ENCODE measurements at places on chromosomes 3 and 15.

- DNase-seq, result no peak
Measured at GRCh38 chr3:186929186-186929585, 1.1 kb upstream of the ST6GAL1 start.

DNA sequence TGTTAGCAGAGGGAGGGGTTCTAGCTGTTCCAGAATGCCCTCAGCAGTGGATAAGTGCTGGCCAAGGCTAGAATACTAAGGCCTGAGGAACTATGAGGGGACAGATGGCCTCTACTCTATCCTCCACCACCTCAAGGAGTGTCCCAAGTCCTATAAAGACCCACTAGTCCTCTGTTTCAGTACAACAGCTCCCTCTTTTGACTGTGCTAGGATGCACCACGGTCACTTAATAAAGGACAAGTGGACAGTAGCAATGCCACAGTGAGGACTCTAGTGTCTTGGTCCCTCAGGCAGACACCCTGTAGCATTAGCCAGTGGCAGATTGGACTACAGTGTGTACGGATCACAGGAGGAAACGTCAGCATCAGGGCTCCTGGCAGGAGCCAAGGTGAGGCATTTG, 171.8 kb upstream of the PROK2 start:
- no peak for DNase-seq

GRCh38 chr15:40843885-40844695, at the start of gene SPINT1:
Gene SPINT1, plus strand, starts transcription at chr15:40844048. Its CDS starts 507 bp downstream, at chr15:40844555.
- DNase-seq, result no peak

- no peak for DNase-seq
Measured at GRCh38 chr15:39856357-39856756, 63.7 kb downstream of the GPR176 start.

DNA sequence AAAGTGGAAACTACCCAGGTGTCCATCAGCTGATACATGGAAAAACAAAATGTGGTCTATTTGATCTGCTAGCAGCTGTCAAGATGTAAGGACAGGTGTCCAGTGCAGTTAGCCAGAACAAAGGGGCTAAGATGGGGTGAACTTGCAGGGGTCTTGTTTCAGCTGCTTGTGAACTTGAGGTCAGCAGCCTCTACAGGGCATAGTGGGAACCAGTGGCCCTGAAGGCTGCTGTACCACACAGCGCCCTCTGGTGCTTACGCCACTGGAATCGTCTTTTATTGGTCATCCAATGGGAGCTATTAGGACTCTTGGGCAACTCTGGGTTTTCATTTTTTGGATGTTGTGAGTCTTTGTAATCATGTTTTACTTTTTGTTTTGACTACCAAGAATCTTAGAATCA, 62.2 kb upstream of the CTSH start:
- DNase-seq, result no peak

DNA sequence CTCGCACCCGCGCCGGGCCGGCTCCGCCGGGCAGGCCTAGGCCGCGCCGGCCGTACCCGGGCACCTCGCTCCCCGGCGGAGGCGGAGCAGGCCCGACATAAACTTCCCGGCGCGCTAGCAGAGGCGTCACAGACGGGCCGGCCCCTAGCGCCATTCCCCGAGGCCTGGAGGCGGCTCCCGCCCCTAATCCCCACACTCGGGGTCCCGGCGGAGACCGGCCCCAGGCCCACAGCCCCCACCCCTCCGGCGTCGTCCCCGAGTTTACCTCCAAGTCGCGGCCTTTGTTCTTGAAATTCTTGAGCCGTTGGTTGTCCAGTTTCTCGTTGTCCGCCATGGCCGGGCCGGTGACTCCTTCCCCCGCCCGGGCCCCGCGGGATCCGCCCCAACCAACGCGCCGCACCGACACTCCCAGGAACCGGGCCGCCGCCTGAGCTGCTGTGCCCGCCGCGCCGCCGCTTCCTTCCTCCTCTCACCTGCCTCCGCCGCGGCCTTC, 376 bp downstream of the KPNA4 start:
- DNase-seq, result peak; percentile 76

DNA sequence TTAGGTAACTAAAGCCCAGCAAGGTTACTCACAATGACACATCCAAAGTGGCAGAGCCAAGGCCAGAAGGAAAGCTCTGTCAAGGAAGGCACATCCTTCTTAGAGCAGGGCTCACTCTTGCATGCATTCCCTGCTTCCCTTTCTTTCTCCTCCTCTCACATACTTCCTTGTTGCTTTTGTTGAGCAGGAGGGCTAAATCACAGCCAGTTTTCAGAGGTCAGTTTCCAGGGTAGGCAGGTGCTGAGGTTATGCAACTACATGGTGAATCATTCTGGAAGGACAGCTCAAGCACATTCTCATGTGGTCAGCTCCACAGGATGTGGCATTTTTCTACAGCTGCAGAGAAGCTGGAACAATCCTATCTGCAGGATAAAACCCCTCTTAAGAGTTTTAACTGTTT, 275.6 kb downstream of the ZNF621 start:
- no peak for DNase-seq

GRCh38 chr3:99939876-99940275, 122.2 kb downstream of the CMSS1 start:
- no peak for DNase-seq

GRCh38 chr3:57389271-57389670, 96.8 kb upstream of the ASB14 start:
- no peak for DNase-seq

GRCh38 chr3:10725067-10725466, 91.0 kb upstream of the SLC6A11 start:
- no peak for DNase-seq

- DNase-seq, result no peak
Measured at GRCh38 chr15:90716317-90716975, 700 bp upstream of the BLM start.

DNA sequence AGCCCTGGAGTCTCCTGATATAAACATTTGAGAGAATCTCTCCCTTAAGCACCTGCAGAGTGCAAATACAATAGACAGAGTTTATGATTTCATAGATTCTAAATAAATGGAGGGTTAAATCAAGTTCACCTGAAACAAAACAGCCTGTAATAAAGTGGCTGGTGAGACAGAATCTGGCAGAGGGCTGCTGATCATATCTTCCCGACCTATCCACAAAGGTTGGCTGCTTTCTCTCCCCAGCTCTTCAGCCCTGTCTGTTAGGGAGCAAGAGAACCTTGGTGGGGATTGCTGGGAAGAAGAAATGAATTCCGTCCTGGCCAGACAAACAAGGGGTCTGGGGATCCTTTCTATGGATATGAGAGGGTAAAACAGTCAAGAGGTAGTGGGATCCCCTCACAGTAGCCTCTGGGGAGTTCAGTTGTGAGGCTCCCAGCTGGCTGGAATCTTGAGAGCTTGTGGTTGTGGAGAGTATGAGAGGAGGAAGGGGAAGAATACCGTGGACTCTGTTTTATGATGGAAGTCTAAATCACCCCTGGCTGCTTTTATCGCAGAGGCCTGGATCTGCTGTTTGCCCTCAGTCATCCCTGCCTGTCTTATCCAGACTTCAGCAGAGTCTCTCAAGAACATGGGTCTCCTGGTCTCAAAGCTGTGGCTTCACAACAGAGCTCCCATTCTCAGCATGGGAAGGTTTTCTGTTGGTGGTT, 451.3 kb downstream of the NTRK3 start:
- no peak for DNase-seq

DNA sequence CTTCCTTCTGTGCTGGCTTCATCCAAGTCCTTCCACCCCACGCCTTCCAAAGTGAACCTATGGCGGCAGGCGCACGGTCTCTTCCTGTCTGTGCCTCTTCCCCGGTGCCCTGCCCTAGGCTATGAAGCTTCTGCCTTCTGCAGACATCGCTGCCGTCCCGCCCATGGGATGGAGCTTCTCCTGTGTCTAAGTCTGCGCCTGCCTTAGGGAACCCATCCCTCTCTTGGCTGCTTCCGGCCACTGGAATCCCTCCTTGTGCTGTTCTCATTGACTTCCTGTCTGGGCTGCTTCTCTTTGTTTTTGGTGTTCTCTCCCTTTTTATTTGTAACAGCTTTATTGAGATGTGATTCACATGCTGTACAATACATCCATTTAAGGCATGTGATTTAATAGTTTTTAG, 17.2 kb downstream of the CHCHD6 start:
- no peak for DNase-seq

GRCh38 chr3:30289324-30289723, 317.1 kb upstream of the TGFBR2 start:
- DNase-seq, result no peak

- no peak for DNase-seq
Measured at GRCh38 chr15:70196372-70197316, 98.9 kb upstream of the TLE3 start.

DNA sequence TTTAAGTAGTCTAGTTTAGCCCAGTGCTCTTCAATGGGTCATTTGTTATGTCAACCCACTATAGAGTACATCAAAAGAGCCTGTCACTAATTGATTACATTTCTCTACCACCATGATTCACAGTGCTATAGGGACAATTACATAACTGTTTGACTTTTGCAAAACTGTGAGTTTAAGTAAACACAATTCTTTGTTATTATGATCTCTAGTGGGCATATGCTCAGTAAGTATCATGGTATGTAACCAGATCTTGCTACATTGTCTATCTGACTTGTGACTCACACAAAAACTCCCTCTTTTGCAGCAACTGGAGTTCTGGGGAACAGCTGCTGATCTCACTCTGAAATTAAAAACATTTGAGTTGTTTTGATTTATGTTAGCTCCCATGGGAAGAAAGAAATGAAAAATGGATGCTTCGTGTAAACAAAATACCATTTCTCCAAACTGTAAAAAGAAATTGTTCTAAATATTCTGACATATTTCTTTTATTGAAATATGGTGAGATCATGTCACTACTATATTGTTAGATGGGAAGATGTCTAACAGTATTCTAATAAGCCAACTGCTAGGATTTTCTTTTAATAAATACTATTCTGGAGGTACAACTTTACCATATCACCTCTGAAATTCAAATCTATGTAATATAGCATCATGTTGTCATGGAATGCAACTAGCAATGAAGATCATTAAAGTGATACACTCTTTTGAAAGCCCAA, 470.4 kb downstream of the ROBO1 start:
- DNase-seq, result peak; percentile 11

DNA sequence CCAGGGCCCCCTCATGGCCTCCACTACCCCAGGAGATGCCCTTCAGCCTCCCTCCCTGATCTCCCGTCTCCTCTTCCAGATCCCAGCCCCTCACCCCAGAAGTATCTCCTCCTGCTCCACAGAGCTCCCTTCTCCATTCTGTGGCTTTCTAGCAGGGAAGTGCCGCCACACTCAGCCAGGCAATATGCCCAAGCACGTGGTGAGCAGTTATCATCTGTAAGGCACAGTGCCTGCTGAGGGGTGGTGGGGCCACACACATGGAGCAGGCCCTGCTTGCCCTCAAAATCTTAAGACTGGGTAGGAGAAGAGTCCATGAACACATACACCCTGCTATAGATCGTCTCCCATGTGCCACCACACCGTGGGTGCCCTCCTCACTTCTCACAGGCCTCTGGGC, 2.4 kb upstream of the PHGR1 start:
- no peak for DNase-seq

GRCh38 chr3:181999314-181999713, 287.6 kb downstream of the SOX2 start:
- DNase-seq, result peak; percentile 60

DNA sequence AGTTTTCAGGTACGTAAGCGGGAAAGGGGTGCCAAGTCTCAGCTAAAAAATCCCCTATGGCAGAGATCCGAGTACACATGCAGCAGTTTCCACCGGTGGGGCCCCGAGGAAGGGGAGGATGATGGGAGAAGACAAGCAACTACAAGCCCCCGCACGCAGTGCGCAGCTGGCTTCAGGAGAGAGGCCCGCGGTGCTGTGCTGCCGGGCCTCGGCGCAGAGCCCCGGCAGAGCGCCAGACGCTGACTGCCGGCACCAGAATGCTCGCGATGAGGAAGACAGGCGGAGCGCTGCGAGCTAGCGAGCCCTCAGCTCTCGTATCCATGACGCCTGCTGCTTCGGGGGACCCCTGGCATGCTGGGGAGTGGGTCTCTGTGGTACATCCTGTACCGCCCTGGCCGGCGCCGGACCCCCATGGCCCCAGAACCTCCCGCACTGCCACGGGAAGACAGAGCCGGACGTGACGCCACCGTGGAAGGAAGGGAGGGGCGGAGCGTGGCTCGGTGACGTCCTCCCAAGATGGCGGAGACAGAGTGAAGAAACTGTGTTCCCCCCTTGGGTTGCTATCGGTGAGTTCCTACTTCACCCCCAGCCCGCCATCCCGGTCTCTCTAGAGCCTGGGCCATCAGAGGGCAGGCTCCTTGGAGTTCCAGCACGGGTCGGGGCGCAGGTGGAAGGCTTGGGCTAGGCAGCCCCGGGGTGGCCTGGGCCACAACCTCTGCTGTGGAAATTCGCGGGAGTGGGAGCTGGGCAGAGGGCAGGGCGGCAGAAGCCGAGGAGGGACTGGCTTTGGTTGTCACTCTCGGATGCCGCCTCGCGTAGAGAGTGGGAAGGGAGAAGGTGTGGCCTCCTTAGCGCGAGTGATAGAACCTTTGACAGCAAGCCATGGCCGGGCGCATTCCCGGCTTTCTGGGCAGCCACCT, at the start of gene MYNN:
MYNN (plus strand) TSS at position 500 of the 920 bp plus-strand sequence. CDS start 900 bp downstream, outside the sequence.
- DNase-seq, result peak; percentile 79

DNA sequence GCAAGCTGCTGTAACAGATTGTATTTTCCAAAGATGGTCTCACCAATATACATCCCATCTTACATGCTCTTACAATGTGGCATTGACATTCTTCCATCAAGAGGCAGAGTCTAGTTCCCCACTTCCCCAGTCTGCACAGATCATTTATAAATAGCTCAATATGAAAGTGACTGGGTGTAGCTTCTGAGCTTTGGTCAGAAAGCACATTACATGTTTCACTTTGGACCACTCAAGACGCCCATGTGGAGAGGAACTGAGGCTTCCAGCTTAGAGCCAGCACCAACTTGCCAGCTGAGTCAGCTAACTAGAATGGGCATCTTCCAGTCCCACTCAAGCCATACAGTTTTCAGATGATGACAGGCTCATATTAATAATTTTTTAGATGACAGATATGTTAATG, 45.5 kb downstream of the GREM1 start:
- DNase-seq, result no peak

DNA sequence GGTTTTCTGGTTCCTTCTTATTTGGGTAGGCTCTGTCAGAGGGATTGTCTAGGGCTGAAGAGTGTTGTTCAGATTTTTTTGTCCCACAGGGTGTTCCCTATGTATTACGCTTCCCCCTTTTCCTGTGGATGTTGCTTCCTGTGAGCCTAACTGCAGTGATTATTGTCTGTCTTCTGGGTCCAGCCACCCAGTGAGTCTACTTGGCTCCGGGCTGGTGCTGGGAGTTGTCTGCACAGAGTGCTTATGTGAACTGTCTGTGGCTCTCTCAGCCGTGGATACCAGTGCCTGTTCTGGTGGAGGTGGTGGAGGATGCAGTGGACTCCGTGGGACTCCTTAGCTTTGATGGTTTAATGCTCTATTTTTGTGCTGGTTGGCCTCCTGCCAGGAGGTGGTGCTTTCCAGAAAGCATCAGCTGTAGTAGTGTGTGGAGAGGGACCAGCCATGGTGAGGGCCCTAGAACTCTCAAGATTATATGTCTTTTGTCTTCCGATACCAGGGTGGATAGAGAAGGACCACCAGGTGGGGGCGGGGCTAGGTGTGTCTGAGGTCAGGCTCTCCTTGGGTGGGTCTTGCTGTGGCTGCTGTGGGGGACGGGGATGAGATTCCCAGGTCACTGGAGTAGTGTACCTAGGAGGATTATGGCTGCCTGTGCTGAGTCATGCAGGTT, 53.8 kb downstream of the CCDC66 start:
- DNase-seq, result no peak

GRCh38 chr3:63661242-63661641, 8.8 kb downstream of the SNTN start:
- no peak for DNase-seq

Measured in NCI-H2227 treated with DMSO at 0.1 percent for 48 hours (cell line).